GM23338 (cell line): ENCODE measurements at places on chromosomes 1 and 21.
A peak's percentile ranks its signal among the peaks of the same experiment; 100 is the strongest.

DNA sequence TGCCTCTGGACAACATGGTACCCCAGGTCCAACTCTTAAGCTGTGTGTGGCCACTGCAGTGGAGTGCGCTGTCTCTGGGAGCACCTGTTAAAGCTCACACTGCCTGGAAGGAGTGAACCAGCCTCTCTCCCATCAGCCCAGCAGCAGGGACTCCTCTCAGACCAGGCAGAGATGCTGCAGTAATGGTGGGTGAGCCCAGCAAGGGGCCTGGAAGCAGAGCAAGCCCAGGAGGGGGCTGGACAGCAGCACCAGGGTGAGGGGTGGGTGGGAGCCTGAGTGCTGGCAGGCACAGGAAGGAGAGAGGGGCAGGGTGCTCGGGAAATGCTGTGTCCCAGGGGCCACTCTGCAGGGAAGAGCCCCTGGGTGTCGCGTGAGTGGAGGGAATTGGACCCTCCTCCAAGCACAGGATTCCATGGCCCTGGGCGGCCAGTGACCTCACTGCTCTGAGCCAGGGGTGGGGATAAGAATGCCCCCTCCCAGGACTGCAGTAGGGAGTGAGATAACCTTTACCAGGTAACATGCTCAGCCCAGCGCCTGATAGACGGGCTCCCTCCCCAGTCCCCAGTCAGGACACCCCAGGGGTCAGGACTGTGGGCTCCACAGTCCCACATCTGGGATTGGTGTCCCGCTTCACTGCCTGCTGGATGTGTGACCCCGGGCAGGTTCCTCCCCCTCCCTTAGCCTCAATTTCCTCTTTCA, 313.1 kb downstream of the MATN1 start:
- no peak for DNase-seq

GRCh38 chr1:235442788-235443429, 61.3 kb downstream of the B3GALNT2 start:
- DNase-seq, result no peak

DNA sequence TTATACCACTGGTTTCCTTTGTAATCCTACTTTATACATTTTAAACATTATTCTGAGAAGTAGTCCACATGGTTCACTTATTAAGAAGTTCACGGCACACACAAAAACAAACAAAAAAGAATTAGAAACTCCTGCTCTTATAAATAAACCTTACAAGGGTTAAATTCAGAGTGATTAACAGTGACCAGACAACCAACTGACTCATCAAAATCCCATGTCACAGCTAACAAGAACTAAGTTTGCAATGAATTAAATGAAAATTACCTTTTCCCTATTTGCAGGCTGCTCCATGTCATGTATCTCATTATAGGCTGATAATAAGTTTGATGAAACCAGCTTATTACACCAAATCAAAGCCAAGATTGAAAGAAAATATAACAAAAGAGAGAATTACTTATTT, 77.5 kb downstream of the PUM1 start:
- DNase-seq, result no peak

DNA sequence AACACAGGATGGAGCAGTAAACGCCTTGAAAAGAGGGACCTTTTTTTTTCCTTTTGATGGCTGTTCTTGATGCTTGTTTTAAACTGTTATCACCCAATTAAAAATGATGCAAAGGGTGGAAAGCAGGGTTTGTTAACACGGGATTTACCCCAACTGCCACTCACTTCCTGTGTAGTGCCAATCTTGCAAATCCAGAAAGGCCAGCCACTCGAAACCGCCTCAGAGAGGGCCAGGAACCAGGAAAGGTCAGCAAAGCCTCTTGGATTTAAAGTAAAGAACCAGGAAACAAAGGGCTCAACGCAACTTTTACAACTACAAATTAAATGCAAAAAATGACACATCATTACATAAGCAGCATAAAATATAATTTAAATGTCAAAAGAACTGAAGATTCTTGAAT, 347.4 kb downstream of the PDE4B start:
- DNase-seq, result no peak

- no peak for DNase-seq
These were observed 44.8 kb upstream of the TENT5C start for GRCh38 chr1:117561071-117561470.

DNA sequence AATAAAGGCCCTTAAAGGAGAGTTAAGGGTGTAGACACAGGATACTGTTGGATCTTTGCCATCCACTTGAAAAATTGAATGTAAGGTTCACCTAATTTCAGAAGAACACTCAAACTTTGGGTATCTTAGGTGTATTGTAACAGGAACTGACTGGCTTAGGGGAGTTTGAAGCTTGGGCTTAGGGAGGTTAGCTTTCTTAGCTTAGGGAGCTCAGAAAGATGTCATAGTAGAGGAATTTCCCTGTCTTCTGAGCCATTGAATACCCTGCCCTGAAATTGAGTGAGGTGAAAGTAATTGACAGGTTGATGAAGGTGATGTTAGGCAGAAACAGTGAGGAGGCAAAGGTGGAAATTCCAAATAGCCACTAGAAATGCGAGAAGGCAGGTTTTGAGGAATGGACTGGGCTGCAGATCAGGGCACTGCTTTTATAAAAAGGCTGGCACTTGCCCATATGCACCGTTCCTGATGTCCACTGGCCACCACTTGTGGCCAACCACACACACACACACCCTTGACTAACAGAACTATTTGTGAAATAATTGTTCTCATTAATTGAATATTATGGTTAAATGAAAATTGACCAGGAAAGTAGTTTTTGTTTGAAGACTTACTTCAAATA, 16.5 kb downstream of the BACH1 start:
- DNase-seq, result peak; percentile 19

- no peak for DNase-seq
These were observed 52.5 kb upstream of the KCNA3 start for GRCh38 chr1:110727246-110727645.

- peak; percentile 99 for DNase-seq
These were observed 32.3 kb upstream of the TARDBP start for GRCh38 chr1:10980094-10980577.

DNA sequence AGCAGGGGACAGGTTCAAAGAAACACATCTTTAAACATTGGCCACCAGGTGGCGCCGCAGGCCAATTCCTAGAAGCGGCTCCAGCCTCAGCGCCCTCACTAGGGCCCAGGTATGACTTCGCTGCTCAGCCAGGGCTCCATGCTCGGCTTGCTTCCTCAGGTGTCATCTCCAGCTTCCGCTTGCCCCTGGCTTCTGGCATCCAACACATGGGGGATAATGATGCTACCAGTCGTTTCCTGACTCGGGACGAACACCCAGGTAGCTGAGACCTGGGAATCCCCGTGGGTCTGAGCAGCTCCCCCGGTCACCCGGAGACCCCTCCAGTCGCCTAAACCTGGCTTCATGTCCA, 8.5 kb upstream of the MEX3A start:
- peak; percentile 98 for DNase-seq

DNA sequence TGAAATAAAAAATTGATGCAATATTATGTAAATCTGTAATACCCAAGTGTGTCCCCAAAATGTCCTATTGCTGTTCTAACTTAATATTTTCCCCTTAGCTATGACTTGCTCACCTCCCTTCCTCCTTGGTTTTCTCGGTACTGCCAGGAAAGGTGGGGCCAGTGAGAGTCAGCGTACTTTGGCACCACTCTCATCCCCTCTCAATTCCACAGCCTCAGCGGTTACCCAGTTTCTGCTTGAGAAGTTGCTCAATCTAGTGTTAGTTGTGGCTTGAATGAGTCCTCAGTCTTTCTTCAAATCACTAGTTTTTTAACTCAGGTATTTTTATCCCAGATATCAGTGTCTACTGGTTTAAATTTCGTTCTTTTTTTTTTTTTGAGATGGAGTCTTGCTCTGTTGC, 32.3 kb downstream of the BCAS2 start:
- no peak for DNase-seq

DNA sequence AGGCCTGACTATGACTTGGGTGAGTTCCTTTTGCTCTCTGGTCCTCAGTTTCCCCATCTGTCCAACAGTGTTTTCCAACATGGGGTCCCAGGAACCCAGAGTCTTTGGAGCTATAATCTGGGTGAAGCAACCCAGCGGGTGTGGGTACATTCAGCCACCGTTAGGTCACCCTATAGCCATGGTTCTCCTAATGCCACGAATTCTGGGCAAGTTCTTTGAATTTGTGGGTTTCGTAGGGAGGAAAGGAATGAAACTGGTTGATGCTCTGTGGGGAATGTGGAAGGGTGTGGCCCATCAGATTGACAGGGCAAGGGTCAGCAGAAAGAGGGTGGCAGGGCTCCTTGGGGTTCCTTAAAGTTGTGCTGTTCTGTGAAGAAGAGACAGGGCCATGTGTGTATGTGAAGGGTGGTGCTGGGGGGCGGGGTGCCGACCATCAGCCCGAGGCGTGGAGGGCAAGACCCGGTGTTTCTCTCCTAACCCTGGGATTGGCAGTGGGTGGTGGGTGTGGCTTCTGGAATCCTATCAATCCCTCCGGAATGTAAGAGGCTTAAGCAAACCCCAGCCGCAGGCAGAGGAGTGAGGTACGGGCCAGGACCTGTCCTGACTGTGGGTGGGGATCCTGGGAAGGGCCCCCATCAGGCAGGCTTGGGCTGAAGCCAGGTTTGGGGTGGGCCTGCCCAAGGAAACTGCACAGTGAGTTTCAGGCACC, 35.5 kb upstream of the ZNF362 start:
- peak; percentile 39 for DNase-seq

DNA sequence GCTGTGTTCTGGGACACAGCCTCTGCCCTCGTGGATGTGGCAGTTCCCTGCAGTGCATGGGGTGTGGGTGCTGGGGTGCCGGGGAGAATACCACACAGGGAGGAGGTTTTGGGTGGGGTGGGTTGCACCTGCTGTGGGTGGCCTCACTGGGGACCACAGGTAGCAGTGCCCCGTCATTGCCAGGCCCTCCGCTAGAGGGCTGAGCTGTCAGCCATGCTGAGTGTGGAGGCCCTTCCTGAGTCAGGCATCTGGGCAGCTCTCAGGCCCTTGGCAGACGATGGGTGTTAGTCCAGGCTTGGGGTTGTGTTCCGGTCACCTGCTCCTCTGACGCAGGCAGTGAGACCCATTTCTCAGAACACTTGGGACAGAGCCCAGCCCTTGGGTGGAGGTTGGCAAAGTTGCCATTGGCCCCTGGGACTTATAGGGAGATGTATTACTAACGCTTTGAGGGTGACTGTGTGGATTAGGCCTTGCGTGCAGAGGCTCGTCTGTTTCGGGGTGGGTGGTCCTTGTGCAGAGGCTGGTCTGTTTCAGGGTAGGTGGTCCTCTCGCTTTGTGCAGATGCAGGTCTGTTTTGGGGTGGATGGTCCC, 23.9 kb downstream of the PCNT start:
- no peak for DNase-seq

- DNase-seq, result peak; percentile 74
These were observed 254.4 kb upstream of the GJB5 start for GRCh38 chr1:34500451-34500850.

GRCh38 chr1:40232444-40232843, 15.3 kb upstream of the TMCO2 start:
- no peak for DNase-seq

- no peak for DNase-seq
These were observed 62.3 kb downstream of the COL18A1 start for GRCh38 chr21:45467221-45467779.

- DNase-seq, result peak; percentile 32
These were observed 13.3 kb downstream of the FNBP1L start for GRCh38 chr1:93461236-93461635.

DNA sequence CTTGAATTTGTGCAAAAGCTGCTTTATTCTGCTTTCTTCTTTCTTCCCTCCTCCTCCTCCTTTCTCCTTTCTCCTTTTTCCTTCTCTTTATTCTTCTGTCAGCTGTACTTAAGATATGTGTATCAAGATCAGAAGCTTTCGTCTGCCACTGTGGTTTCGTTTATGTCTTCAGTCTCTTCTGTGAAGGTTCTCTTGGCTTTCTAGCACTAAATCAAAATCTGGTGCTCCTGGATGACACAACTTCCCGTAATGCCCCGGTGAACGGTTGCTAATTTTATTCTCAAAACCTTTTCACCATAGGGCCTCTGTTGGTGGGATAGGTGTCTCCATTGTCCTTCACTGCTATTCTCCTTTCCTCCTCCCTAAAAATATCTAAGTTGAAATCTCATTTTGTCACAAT, 5.0 kb downstream of the ATF6 start:
- no peak for DNase-seq

- no peak for DNase-seq
These were observed 23.8 kb downstream of the RPS27 start for GRCh38 chr1:154014154-154014907.

DNA sequence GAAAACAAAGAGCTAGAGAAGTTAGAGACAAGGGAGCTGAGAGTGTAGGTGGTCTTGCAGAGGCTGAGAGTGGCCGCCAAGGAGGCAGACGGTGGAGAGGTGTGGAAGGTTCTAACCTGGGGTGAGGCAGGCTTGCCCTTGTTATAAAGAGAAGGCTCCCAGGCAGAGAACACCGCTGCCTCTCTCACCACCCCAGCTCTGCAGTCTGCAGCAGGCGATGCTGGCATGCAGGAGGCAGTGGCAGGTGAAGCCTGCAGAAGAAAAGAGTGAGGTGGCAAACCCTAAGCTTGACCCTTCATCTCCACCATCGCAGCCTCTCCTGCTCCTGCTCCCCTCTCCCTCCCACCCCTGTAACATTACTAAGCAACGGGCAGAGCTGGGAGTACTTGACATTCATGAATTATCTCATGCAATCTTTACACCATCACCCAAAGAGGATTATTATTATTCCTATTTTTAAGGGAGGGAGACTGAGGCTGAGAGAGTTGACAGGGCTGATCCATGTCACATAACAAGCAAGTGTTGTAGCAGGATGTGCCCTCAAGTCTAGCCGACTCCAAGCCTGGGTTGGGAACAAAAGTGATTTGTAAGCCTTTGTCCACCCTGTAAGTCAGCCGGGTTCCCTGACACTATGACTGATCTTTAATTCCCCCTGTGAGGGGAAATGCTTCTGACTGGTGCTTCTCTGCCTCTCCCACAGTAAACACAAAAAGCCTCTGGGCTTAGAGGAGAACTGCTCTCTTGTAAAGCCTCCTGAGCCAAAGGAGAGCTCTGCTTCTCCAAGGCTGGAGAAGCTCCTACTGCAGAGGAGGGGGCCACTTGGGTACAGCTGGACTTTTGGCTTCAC, 36.1 kb downstream of the KANK4 start:
- no peak for DNase-seq

GRCh38 chr1:20413136-20413775, 72.8 kb downstream of the CAMK2N1 start:
- DNase-seq, result no peak
